BJ (cell line): ENCODE measurements at places on chromosomes 13 and 19.

- DNase-seq = no peak
Observed at GRCh38 chr13:62130062-62130970, 714.7 kb upstream of the PCDH20 start.

DNA sequence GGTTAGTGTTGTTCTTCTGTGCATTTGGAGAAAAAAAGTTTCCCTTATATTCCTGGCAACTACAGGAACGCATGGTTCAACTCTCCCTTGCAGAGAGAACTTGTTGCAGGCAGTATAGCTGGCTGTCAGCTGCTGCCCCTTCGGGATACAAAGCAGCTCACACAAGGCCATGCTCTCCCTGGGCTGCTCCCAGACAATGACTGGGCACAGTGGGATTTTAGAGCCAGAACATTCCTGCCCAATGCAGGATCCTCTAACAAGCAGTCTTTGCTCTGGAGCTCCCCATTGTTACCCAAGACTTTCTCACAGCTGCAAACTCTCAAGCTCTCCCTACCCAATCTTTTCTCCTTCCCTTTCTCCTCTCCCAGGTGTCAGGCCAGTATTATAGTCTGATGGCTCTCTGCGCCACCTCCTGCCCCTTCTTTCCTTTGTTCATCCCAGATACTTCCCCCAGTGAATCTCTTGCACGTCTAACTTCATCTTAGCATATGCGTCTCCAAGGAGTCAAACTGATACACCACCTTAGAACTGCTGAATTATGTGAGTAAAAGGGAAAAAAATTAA is 27.5 kb upstream of the SERPINE3 start:
- no peak for DNase-seq

- DNase-seq = no peak
Observed at GRCh38 chr19:11093689-11094238, 4.5 kb downstream of the LDLR start.

DNA sequence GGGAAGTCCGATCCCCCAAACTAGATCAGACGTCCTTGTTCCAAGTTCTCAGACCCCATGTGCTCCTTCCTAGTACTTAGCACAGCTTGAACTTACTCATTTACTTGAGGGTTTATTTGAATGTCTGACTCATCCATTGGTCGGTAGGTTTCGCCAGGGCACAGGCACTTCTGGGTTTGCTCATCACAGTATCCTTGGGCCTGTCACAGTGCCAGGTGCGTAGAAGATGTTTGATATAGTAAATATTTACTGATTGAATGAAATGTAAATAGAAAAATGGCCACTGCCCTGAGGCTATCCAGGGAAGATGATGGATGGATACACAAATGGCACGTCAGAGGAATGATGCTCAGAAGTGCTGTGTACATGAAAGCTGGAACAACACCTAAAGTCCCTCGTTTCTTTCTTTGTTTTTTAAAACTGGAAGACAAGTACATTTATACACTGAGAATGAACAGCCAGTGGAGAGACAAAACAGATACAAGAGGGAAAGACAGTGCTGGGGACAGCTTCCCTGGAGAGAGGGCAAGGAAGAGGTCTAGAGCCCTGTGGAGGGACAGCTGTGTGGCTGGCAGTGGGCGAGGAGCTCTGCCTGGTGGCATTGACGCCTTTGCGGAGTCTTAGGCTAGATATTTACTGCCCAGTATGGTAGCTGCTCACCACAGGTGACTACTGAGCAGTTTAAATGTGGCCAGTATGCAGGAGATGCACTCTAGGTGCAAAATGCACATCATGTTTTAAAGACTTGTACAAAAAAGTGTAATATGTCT is 31.2 kb upstream of the KL start:
- DNase-seq = no peak

GRCh38 chr13:25971459-25972145 is 80.2 kb downstream of the SHISA2 start:
- DNase-seq = no peak

DNA sequence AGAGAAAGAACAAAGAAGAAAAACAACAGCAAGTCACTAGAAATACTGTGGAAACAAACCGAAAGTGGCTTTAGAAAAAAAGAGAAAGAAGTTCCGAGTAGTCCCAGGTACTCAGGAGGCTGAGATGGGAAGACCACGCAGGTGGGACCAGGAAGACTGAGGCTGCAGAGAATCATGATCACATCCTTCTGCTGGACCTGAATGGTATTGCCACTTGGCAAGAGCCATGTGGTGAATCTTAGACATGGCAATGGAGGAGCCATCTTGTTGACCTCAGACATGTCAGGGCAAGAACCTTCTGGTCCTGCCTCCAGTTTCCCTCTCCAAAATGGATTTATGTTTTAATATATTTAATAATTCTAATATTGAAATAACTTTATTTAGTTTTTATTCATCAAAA is 37.4 kb upstream of the ZNF724 start:
- no peak for DNase-seq

DNA sequence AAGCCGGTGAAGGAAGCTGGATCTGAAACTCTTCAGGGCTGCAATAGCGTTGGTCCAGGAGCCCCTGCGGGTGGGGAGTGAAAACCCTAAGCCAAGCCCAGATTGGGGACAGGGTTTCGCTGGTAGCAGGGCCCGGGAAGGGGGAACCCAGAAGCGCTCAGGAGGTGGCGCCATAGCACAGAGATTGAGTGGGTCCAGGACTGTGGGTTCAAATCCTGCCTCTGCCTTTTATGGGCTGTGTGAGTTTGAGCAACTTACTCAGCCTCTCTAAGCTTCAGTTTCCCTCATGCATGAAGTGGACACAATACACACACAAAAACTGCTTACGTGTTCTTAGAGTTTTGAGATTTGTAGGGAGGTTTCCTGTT is 8.3 kb upstream of the SYCN start:
- DNase-seq = no peak

DNA sequence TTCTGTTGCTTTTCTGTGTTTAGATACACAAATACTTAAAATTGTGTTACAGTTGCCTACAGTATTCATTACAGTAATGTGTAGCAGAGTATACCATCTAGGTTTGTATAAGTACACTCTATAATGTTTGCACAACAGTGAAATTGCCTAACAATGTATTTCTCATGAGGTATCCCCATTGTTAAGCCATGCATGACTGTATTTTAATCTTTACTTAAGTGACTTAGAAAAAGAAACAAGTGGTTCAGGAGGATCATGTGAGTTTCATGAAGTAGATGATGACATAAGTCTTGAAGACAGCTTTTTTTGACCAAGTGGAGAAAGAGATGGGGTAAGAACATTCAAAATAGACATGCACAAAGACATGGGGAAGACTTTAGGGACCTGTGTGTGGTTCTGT is 8.4 kb upstream of the KCTD4 start:
- DNase-seq = no peak

DNA sequence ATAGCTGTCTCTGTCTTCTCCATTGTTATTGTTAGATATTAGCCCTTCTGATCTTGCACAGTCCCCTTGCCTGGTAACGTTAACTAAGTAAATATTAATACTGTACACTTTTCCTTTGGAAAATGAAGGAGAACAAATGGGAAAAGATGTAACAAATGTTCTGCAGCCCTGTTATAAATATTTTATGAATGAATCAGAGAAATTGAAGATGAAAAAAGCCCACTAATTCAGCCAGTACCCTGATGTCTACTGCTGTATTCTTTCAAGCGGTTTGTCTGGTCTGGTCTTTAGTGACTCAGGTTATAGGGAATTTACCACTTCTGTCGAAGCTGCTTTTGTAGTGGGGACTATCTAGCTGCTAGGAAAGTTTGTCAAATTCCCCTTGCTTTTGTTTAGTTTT is 121.0 kb downstream of the COG6 start:
- peak; percentile 33 for DNase-seq

DNA sequence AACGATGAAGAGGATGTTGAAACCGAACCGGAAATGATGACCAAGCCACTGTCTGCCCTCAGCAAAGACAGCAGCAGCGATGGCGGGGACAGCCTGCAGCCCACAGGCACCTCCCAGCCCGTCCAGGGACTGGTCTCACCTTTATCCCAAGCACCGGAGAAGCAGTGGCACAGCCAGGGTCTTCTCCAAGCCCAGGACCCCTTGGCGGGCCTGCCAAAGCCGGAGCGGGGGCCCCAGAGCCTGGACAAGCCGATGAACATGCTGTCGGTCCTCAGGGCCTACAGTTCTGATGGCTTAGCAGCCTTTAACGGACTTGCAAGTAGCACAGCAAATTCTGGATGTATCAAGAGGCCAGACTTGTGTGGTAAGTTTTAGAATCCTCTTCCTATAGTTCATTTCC is 177.0 kb downstream of the ZNF536 start:
- no peak for DNase-seq
